ENCODE measurements at places on chromosomes 6 and 20. TPM values are rescaled to one million over a fixed set of nuclear protein-coding genes. Genes with fewer than 3 reads are reported as not detected.

The GSTA2 gene
- total RNA-seq: not detected

The RGL2 gene
- 23.6 TPM for total RNA-seq

The FOXQ1 gene
- total RNA-seq: 1.1 TPM

The SIM1 gene
- total RNA-seq: 0.50 TPM

GRCh38 chr6:77796824-77797809 is 144.3 kb downstream of the MEI4 start:
- H3K4me3 ChIP-seq: no peak overlapping the region
- H3K4me1 ChIP-seq: no peaks in the 10 kb centered on the region
- H3K27ac ChIP-seq: no peak overlapping the region
- H3K36me3 ChIP-seq: no peaks in the 10 kb centered on the region

DNA sequence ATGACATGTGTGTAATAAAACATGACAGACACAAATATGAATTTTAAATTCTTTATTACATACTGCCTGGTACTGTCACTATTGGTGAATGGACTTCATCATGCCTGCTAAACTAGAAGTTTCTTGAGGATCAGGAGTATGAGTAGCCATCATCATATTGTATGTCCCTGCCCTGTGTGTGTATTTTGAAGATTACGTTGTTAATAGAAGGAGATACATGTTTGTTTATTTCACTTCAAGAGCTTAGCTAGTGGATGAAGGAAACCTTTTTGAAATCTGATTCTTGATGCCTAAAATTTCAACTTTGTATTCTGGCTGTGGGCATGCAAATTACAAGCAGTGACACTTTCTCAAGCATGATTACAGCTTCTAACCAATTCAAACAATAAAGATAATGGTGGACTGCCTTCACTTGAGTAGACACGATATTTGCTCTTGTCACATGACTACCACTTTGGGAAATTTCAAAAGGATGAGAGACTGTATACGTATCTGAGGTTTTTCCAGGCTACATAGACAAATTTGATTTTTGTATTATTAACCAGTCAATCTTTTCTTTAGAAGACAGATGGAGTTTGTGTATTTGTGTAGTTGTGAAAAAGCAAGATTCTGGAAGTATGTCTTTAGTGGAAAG is 3.5 kb downstream of the TBPL1 start:
- H3K4me1 ChIP-seq: peaks cover 6% of the 10 kb centered on the region
- no peaks in the 10 kb centered on the region for H3K36me3 ChIP-seq
- DNase-seq: no peak
- no peaks in the 10 kb centered on the region for H3K27me3 ChIP-seq
- H3K4me3 ChIP-seq: no peak overlapping the region

DNA sequence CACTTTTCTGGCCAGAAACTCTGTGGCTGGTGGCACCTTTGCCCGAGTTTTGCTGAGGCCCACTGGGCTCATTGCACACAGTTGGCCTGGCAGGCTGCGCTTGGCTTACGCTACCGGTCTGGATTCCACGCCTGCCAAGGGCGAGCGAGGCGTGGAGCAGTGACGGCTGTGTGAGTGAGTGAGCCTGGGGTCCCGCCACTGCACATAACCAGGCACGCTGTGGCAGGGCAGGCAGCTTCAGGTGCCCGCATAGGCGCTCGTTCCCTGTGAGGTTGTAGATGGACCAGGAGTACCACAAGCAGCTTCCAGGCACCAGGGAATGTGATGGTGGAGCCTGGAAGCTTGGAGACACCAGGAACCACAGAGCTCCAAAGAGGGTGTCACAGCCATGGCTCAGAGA is 190.1 kb upstream of the DEFB112 start:
- H3K4me3 ChIP-seq: no peak overlapping the region
- no peaks in the 10 kb centered on the region for H3K4me1 ChIP-seq
- DNase-seq: no peak
- no peaks in the 10 kb centered on the region for H3K27me3 ChIP-seq

- H3K27ac ChIP-seq: no peak overlapping the region
- H3K4me3 ChIP-seq: no peak overlapping the region
- H3K4me1 ChIP-seq: peaks cover 5% of the 10 kb centered on the region
Observed at GRCh38 chr6:71106276-71106675, 149.4 kb upstream of the B3GAT2 start.
